Stimulated activated CD8-positive, alpha-beta memory T cell treated with anti-CD3 and anti-CD28 coated beads, Interleukin-12 subunit alpha, Interleukin-12 subunit beta, amount 100 ng/mL, for 1 hour (primary cell): ENCODE measurements at places on chromosomes 16 and 17.
A peak's percentile ranks its signal among the peaks of the same experiment; 100 is the strongest.

DNA sequence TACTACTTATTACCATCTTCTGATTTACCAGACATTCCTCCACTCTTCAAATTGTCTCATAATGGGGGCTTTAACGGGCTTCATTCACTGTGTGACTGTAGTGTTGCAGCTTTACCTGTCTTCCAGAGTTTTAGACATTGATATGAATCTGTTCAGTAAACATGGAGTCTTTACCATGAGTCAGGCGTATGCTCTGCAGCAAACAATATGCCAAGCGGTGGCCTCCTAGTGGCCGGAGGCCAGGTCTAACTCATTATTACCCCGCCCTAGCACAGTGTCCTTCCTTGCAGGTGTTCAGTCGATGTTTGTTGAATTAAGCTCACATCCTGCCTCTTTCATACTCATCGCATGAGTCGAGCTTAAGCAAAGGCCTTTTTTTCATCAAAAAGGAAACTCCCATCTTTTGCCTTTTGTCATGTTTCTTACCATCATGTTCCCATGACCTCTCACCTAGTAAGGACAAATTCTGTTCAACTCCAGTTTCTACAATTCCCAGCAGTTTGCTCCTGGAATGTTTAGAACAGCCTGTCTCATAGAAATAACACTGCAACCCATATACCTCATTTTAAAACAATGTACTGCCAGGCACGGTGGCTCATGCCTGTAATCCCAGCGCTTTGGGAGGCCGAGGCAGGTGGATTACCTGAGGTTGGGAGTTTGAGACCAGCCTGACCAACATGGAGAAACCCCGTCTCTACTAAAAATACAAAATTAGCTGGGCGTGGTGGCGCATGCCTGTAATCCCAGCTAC lies 39.4 kb downstream of the TUBD1 start:
- DNase-seq = no peak

DNA sequence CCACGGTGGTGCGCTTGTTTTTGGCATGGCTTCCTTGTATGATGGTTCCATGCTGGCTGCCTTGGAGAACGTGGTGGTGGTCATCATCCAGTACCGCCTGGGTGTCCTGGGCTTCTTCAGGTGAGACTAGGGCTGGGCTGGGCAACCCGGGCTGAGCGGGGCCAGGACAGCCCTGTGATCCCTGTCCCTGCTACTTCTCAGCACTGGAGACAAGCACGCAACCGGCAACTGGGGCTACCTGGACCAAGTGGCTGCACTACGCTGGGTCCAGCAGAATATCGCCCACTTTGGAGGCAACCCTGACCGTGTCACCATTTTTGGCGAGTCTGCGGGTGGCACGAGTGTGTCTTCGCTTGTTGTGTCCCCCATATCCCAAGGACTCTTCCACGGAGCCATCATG lies 4.9 kb downstream of the CES2 start:
- DNase-seq = no peak

DNA sequence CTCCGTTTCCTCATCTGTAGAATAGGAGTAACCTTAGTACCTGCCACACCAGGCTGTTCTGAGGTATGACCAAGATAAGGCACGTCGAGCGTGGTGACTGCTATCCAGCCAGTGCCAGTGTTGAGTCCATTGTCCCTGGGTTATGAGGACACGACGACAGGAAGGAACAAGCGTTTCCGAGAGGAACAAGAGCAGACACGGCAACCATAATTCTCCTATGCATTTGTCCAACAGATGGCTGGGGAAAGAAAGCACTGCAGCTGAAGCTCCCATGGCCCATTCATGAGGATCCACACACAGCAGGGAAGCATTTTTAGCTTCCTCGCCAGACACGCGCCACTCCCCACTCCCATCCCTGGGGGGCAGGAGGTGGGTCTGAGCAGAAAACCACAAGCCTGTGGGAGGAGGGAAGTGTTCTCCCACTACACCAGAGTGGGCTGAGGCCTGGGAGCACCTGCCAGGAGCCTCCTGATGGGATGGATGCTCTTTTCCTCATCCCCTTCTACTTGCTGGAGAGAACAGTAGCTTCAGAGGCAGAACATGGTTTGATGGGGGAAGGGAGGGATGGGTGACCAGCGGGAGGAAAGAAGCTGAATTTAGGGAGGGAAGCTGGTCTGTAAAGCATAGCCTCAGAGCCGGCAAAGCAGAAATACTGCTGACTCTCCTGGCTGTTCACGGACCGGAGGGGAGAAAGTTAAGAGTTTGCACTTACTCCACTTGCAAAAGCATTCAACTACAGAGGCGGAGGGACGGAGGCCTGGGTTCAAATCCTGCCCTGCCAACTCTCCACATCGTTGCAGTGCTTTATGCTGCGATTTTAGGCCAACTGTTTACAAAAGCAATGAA lies 2.7 kb downstream of the COTL1 start:
- DNase-seq = no peak

DNA sequence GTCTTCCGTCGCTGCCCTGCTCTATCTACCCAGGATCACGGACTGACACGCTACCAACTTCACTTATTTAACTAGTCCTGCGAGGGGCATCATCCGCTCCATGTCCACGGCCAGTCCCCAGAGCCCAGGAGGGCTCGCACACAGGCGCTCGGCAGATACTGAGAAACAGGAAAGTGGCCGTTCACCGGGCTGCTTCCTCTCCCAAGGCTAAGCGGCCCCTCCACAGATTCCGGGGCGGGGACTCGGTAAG lies 388 bp downstream of the OXLD1 start:
- no peak for DNase-seq

DNA sequence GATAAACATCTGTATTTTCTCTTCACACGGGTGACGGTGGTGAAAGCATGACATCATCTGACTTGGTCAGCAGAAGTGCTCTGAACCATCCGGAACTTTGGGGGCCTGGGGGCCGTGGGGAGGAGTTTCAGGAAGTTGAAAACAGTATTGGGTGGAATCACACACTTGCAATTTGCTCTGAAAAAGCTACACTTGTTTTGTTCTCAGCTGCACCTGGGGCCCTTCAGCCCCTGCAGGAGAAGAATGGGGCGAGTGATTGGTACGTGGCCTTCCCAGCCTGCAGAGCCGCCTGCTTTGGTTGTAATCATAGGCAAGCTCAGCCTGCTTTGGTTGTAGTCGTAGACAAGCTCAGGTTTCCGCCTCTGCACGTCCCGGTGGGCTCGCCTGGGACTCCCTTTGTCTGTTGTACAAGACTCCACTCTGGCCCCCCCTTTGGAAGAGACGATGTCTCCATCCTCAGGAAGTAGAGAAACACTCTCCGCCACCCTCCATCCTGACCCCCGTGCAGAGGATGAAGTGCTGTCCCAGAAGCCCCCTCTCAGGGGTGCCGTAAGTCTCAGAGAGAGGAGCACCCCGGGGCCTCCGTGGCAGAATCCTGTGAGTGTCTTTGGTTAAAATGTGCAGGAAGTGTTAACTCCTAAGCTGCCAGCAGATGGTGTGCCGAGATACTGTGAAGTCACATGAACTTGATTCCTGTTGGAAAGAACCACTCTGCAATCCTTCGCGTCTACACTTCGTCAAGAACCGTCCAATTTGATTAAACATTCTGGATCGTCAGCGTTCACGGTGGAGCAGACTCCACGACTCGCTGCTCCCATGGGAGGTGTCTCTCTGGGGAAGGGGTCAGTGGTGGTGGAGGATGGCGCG lies 5.4 kb downstream of the BANP start:
- peak; percentile 49 for DNase-seq

DNA sequence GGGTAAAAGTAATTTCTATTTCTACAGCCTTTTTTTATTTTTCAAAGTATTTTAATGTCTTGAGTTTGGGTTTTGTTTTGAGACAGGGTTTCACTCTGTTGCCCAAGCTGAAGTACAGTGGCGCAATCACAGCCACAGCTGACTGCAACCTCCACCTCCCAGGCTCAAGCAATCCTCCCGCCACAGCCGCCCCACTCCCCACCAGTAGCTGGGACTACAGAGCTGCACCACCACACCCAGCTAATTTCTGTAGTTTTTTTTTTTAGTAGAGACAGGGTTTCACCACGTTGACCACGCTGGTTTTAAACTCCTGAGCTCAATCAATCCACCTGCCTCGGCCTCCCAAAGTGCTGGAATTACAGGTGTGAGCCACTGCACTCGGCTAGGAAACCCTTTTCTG lies 44.0 kb downstream of the TUBD1 start:
- no peak for DNase-seq

DNA sequence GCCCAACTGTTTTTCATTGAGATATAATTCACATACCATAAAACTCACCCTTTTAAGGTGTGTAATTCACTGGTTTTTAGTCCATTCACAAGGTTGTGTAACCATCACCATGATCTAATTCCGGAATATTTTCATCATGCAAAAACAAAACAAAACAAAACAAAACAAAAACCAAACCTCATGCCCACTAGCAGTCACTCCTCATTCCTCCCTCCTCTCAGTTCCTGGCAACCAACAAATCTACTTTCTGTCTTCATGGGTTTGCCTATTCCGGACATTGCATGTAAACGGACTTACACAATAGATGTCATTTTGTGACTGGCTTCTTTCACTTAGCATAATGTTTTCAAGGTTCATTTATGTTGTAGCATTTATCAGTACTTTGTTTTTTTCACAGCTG lies 4.5 kb upstream of the NOD2 start:
- DNase-seq = no peak

DNA sequence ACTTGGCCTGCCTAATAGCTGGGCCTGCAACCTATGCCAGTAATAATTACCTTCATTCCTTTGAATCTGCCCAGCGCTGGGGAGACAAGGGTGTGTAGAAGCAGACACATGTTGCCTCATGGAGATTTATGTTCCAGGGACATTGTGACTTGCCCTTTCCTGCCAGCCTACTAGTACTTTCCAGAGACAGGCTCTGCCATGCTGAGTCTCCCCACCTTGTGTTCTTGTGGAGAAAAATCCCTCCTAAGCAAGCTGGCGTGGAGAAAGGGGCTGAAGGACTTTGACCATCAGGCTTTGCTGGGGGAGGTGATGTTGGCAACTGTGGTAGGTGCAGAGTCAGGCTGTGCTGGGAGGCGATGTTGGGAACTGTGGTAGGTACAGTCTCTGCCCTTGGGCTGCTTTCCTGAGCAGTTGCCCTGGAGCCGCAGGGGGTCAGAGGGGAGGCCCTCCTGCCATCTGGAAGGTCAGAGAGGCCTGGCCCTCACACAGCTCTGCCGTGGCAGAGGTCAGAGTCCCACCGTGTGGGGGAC lies 4.0 kb downstream of the KSR1 start:
- no peak for DNase-seq

GRCh38 chr17:55728833-55729232 lies 6.2 kb upstream of the TMEM100 start:
- no peak for DNase-seq

DNA sequence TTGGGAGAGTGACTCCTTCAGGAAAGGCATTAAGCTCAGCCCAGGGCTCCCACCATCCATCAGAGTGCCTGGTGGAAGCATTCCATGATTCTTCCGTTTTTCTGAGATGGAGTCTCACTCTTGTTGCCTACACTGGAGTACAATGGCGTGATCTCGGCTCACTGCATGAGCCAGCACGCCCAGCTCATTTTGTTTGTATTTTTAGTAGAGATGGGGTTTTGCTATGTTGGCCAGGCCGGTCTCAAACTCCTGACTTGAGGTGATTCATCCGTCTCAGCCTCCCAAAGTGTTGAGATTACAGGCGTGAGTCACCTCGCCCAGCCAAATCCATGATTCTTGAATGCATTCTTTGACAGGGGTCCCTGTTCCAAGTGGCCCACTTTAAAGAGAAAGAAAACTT lies 23.1 kb downstream of the MIS12 start:
- no peak for DNase-seq

GRCh38 chr16:65154321-65154720 lies 32.5 kb upstream of the CDH11 start:
- DNase-seq = no peak

DNA sequence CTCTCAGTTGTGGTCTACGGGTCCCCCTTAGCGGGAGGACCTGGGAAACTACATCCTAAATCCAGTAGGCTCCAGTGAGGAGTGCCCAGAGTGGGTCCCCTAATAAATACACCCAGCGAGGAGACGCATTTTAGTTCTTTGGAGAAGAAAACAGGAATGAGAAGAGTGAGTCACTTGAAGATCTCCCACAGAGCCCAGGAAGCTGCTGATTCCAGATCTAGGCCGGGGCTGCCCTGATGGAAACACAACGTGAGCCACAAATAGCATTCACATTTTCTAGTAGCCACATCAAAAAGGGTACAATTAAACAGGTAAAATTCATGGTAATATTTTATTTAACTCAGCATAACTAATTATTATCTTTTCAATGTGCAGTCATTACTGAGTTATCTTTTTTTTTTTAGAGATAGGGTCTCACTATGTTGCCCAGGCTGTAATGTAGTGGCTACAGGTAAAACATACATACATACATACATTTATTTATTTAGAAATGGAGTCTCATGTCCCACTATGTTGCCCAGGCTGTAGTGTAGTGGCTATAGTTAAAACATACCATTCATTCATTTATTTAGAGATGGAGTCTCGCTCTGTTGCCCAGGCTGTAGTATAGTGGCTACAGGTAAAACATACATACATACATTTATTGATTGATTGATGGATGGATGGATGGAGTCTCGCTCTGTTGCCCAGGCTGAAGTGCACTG lies 21.5 kb downstream of the FBXO31 start:
- no peak for DNase-seq

GRCh38 chr16:12479751-12480150 lies 323.9 kb downstream of the CPPED1 start:
- no peak for DNase-seq
